Germinal center (tissue), 1 donor: ENCODE measurements at places on chromosomes 3 and 15.

- DNase-seq, result no peak
Observed at GRCh38 chr15:51260202-51260601, 78.2 kb downstream of the CYP19A1 start.

DNA sequence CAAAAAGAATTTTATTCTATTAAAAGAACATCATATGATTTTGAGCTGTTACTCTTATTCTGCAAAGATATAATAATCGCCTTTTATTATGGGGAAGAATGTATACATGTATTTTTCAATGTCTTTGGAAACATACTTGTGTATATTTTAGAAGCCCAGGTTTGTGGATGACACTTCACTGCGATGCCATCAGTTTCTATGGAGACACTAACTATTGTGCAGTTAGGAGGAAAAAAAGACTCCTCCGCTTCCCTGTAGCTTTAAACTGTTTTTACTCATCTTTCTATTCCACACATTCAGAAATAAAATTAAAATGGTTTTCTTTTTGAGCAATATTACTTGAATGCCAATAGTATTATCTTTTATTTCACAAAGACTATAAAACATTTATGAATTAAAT is 305.0 kb downstream of the NLGN1 start:
- no peak for DNase-seq

GRCh38 chr3:79351699-79352098 is 416.1 kb downstream of the ROBO1 start:
- no peak for DNase-seq

- DNase-seq, result no peak
Observed at GRCh38 chr3:65019443-65020055, 331.7 kb upstream of the ADAMTS9 start.
